ENCODE measurements at places on chromosomes 4 and X. TPM values are rescaled to one million over a fixed set of nuclear protein-coding genes. Genes with fewer than 3 reads are reported as not detected.
A peak's percentile ranks its signal among the peaks of the same experiment; 100 is the strongest.

DNA sequence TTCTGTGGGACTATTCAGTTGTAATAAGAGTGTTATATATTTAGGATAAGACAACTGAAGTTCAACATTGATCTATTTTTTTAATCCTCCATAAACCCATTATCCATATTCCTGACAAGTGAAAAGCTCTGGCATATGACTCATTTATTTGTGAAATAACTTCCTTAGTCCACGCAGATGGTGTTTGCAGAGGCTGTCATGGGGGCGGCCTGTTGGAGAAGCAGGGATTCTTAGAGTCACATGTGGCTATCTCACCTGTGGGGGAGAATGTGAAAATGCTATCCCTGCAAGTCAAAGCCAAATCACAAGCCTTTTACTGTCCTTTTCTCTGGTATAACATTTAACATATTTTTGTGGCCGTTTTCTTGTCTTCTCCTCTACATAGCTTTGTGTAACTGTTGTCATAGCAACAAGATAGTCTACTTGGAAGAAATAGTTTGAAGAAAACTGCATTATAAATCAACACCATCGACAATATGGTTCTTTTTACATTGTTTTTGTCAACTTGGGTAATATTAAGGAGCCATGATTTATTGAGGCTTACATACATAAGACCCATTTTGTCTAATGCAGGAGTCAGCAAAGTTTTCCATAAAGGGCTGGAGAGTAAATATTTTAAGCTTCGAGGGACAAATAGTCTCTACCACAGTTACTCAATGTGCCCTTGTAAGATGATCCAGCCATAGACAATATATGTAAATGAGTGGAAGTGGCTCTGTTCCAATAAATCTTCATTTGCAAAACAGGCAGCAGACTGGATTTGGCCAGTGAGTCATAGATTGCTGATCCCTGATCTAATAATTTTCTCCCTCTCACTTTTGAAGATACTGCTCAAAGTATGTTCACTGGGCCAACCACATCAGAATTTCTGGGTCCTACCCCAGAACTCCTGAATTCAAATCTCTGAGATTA, 395.0 kb downstream of the DTHD1 start:
- DNase-seq, result no peak

GRCh38 chr4:127155116-127155515, 477.6 kb upstream of the INTU start:
- no peak for DNase-seq

GRCh38 chr4:53914313-53915016, 149.9 kb downstream of the CHIC2 start:
- DNase-seq, result no peak

DNA sequence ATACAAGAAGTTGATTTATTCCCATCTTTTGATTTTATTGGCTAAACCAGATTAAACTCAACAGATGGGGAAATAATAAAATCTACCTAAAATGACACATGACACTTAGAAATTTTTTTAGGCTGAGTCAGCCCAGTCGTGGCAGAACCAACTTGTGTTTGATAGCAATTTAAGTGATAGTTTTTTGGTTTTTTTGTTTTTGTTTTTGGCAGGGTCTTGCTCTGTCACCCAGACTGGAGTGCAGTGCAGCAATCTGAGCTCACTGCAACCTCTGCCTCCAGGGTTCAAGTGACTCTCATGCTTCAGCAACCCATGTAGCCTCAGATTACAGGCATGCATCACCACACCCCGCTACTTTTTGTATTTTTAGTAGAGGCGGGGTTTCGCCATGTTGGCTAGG, 370.3 kb upstream of the NOCT start:
- DNase-seq, result no peak

Gene GABRA4
- total RNA-seq, result not detected

Gene TRIML2
- total RNA-seq, result not detected

DNA sequence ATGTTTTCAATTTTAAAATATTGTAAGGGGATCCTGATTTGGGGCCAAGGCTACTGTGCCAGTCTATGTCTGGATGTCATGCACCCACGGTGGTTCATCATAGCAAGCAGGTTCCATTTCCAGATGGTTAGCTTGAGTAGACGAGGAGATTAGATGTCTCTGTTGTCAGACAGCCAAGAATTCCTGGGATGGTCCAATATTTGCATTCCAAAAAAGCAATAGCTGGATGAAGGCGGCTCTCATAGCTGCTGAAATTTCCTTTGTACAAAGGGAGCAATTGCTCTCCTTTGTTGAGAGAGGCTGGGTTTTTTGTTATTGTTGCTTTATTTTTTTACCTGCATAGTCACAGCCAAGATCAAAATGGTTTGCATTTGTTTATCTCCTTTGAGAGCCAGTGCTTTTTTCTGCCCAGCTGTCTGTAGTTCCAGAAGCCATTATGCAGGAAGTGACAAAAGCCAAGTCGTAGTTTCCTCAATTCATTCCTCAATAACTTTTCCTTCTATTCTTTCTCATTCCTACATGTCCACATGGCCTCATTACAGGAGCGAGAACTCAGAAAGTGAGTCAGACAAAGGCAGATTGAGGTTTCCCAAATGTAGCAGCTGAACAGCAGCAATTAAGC, 107.9 kb downstream of the MMRN1 start:
- no peak for DNase-seq

GRCh38 chrX:118548841-118549240, 53.2 kb downstream of the DOCK11 start:
- no peak for DNase-seq

DNA sequence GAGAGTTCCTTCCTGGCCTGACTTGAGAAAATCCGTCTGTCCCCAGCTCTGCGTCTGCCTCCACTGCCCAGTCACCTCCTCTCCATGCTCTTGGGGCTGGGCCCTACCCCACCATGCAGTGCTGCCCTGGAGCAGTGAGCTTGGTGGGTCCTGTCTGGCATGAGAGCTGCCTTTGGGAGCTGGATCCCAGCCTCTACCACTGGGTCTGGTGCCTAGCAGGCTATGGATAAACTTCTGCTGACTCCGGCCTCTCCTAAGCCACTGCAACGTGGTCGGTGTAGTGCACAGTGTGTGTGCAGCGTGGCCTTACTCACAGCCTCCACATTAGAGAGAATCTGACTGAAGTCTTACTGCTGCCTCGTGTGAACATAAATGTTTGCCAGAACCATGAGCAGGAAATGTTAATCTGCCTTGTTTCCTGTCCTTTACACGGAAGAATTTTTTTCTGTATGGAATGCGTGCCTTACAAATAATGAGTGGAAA, 47.6 kb downstream of the HTT start:
- DNase-seq, result no peak

Gene GLUD2
- total RNA-seq, result 0.28 TPM

DNA sequence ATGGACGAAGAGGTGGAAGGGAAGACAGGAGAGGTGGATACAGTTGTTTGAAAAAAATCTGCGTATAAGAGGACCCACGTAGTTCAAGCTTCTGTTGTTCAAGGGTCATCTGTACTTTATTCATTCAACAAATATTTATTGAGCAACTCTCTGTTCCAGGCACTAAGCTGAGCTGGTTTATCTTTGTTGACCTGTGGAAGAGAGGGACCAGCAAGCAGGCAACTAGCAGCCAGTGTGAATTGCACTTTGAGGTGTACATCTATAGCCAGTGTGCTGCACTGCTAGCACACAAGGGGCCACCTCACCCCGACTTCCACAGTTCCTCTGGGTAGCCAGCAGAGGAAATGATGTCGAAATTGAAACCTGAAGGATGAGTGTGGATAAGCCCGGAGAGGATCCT, 191.4 kb downstream of the SOWAHB start:
- DNase-seq, result no peak

DNA sequence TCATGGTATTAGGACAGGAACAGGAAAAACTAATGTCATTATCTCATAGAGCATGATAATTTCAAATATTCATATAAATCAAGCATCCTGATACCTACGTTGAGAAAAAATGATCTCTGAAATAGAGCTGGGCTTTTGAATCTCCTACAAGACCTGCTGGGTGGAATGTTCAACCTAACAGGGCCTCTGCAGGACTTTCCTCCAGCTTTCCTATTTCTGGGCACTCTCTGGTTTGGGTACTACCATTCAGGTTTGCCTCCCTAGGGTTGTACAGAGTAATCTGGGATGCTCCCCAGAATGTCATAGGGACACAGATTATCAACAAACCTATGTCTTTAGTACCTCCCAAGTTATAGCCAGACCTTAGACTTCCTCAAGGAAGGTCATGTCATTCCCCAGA, 108.9 kb downstream of the CDS1 start:
- no peak for DNase-seq

DNA sequence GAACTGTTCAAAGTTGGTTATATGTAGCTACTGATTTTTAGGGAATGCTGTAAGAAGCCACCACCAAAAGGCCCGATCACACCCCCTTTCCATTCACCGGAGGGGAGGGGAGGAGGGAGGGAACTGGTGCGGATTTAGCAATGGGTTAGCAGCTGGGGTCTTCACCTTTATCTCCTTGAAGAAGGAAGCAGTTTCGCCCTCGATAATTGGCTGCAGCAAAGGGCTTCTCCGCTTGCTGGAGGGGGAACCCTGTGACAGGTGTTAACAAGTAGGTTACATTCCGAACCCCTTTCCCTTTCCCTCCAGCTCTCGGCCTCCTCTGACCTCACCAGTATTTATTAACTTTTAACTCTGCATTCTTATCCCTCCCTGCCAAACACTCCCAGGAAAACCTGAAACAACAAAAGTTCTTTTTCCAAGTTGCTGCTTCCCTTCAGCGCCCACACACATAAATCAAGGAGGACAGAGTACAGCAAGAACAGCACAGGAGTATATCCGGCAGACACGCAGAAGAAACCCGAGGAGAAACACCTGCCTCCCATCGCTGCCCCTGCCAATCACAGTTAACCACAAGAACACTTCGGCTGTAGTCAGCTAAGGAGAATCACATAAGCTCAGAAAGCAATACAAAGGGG, 39.8 kb upstream of the NAP1L5 start:
- no peak for DNase-seq

Gene ADGRL3
- not detected for total RNA-seq

Gene BMPR1B
- total RNA-seq, result not detected

Gene FGFR3
- total RNA-seq, result not detected

DNA sequence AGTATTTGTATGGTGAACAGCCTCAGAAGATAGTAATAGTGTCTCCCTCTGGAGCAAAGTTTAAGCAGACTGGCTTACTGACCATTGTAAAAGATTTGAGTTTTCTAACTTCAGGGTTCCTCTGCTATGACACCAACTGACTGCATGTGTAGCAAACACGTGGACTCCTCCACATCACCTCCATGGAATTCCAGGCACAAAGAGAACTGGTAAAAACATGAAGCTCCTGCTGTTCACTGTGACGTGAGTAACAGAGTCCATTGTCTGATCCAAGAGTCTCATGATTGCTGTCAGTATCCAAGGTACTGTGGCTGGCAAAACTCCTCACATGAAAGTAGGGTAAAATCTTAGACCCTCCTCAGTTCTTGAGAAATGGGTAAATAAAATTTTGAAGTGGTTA, 107.6 kb upstream of the FAM9B start:
- no peak for DNase-seq

GRCh38 chrX:104136241-104137019, 20.4 kb downstream of the SLC25A53 start:
- DNase-seq, result peak; percentile 33

Gene FAM47A
- not detected for total RNA-seq

Gene FGFBP2
- total RNA-seq, result 25.0 TPM

Measured in activated naive CD8-positive, alpha-beta T cell treated with anti-CD3 and anti-CD28 coated beads, Interleukin-2, amount 10 ng/mL, durations not matched to agents 7 days and 5 days (primary cell).